Mesenteric fat pad (tissue), 1 donor: ENCODE measurements at places on chromosomes 4 and X. TPM values are rescaled to one million over a fixed set of nuclear protein-coding genes. Genes with fewer than 3 reads are reported as not detected.

Gene TACR3
- total RNA-seq: not detected

Gene AMBN
- not detected for total RNA-seq

Gene ARX
- total RNA-seq: not detected

Gene DAPP1
- total RNA-seq: 4.9 TPM

Gene PGRMC1
- total RNA-seq: 220 TPM

Gene KIT
- 7.8 TPM for total RNA-seq

Gene GRIA3
- 0.71 TPM for total RNA-seq

Gene ZFP92
- 5.4 TPM for total RNA-seq

Gene RAB40A
- not detected for total RNA-seq

Gene RPS6KA6
- 0.39 TPM for total RNA-seq

Gene RASGEF1B
- total RNA-seq: 32.5 TPM

Gene FHIP1A
- 0.10 TPM for total RNA-seq

Gene MND1
- not detected for total RNA-seq

Gene CFAP99
- not detected for total RNA-seq

Gene OPN1MW
- total RNA-seq: not detected

Gene PLAC8
- total RNA-seq: 9.5 TPM

Gene CT45A5
- total RNA-seq: not detected

Gene ASB9
- 2.0 TPM for total RNA-seq

Gene PITX2
- not detected for total RNA-seq

Gene ERAS
- total RNA-seq: not detected

Gene SCML2
- 2.1 TPM for total RNA-seq

Gene TMPRSS11E
- not detected for total RNA-seq

Gene IRS4
- total RNA-seq: not detected

Gene PRR27
- not detected for total RNA-seq

Gene CSAG3
- total RNA-seq: not detected

Gene VCX3A
- total RNA-seq: not detected

Gene MTNR1A
- not detected for total RNA-seq

Gene ARHGEF6
- 84.1 TPM for total RNA-seq

Gene CXorf49
- total RNA-seq: not detected

Gene SPANXD
- not detected for total RNA-seq

Gene ESX1
- not detected for total RNA-seq

Gene PDGFC
- total RNA-seq: 26.8 TPM

Gene PHKA1
- total RNA-seq: 3.5 TPM
